ENCODE measurements at places on chromosomes 1 and 21.

GRCh38 chr1:64917328-64917861 lies 49.0 kb downstream of the JAK1 start:
- DNase-seq, result no peak

DNA sequence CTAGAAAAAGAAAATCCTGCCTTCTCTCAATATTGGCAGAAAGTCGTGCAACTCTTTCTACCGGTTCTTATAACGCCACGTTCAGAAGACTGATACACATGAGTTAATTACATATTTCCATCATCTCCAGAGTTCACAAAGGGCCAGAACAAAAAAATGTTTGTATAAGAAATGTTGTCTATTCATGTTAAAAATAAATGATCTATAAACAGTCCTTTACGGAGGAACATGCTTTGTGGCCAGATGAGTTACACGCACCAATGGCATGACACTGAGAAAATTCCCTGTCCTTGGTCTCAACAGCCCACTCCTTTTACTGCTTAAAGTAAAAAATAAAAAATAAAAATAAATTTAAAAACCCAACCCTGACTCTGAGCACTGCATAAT lies 29.5 kb downstream of the C2CD2 start:
- DNase-seq, result no peak

DNA sequence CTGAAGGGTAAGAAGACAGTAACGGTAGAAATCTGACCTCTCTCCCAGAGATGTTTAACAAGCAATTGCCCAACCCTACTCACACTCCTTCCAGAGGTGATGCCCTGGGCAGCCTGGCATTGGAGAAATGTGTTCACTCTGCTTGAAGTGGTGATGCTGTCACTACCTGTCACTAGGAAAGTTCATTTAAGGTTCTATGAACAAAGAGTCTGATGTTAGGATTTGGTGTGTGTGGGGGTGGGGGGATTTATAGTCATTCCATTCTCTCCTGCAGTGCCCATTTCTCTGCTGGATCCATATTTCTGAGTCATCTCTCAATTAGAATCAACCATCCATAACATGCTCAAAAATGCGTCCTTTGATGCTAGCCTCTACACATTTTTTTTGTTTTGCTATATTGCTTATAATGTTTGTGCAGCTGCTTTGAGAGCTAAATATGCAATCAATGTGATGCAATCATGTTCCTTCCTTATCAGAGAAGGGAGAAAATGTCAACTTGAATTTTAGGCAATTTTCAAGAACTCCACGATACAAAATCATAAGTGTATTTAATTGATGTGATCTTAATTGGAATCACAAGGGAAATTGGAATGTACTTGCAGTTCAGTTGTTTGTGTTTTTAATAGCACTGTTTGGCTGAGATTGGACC lies 173.9 kb downstream of the DUSP10 start:
- peak; percentile 67 for DNase-seq

DNA sequence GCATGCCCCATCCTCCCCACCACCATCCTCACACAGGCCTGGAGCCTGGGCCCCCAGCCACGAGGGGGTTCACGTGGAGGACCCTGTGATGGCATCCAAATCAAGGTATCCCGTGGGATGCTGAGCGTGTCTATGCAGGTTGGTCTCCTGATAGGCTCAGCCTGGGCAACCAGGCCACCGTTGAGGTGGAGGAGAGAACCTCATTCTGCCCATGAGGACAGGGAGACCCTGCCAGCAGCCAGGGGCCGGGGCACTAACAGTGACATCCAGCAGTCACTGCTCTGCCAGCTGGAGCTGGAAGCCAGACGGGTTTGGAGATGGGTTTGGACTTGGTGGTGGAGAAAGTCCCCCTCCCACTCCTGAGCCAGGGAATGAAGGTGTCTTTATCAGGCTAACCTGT lies 582.8 kb downstream of the MATN1 start:
- no peak for DNase-seq

GRCh38 chr1:1092894-1093609 lies 18.9 kb upstream of the RNF223 start:
- DNase-seq, result no peak

- no peak for DNase-seq
Observed at GRCh38 chr1:36580524-36580923, 97.8 kb upstream of the CSF3R start.

DNA sequence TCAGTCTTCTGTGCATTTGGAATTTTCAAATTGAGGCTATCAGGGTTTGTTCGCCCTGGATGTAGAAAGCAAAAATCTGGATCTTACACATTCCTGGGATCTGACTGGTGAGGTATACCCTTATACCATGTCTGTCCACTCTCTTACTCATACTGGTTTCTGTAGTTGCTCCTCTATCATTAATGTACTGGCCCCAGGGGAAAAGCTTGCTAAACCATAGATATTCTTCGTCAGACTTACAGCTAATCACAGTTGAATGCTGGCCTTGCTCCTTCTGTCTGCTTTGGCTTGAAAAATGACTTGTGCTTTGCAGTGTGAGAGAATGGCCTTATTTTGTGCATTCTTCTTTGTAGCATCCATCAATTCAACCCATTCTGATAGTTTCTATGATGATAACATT lies 30.5 kb downstream of the TBCE start:
- DNase-seq, result no peak

DNA sequence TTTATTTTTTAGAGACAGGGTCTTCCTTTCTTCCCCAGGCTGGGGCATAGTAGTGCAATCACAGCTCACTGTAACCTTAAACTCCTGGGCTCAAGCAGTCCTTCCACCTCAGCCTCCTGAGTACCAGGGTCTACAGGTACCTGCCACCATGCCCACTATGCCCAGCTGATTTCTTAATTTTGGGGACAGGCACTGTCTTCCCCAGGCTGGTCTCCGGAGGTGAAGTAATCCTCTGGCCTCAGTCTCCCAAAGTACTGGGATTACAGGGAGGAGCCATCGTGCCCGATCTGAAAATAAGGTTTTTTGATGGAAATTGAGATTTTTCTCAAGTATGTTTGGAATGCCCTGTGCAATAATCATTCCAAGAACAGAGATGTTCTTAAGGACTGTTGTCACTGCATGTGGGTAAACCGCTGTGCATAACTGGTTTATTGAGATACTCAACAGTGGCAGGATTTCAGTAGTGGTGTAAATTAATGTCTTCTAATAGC lies 934 bp upstream of the MSH4 start:
- no peak for DNase-seq

DNA sequence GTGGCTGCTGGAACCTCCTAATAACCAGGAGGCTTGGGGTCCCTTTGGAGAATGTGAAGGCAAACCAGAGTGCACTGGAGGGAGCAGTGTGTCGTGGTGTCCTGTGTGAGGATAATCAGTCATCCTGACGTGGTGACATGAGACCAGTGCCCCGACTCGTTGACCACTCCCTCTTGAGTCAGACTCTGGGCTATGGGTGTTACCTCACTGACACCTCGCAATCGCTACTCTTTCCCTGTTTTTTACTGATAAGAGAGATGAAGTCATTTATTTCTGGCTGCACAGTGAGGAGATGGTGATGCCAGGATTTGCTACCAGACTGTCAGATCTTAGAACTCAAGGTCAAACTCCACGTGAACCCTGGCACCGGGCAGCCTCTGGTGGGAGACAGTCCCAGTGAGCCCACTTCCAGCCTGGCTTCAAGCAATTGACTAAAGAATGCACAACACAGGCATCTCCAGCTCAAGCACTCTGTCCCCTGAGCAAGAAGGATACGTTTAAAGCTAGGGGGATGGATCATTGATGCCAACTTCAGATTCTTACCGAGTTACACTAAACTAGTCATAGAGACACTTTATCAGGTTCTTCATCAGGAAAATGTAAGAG lies 30.3 kb downstream of the UBASH3A start:
- DNase-seq, result no peak

DNA sequence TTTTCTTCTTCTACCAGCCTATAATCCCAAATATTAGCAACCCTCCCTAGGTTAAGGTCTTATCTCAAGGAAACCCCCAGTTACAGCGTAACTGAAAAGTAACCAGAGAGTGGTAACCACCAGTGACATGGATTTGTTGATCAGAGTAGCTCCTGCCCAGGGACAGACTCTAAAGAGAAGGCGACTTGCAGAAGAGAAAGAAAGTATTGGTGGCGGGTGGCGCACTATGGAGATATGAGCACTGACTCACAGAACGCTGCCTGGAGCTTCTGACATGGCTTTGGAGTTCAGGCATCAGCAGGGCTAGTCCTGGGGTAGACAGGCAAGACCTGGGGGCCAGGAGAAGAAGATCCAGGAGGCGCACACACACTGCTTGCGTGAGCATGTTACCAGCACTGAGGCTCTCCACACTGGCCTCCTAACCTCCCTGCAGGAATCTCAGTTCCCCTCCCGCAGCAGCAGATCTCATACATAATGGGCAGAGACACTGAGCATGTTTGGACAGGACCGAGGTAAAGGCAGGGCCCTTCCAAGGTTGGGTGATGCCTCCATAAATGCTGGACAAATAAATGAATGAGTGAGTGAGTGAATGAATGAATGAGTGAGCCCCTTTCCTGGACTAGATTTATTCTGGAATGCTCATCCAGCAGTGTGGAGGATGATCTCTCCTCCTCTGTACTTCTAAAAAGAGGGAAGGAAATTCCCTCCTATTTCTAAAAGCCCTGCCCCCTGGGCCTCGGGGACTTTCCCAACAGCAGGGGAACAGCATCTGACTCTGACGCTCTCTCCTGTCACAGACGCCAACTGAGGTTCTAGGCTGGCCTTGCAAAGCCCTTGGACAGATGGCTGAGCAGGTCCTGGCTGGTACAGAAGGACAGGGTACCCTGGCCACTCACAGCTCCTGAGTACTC lies 175.5 kb downstream of the CLIC6 start:
- no peak for DNase-seq

DNA sequence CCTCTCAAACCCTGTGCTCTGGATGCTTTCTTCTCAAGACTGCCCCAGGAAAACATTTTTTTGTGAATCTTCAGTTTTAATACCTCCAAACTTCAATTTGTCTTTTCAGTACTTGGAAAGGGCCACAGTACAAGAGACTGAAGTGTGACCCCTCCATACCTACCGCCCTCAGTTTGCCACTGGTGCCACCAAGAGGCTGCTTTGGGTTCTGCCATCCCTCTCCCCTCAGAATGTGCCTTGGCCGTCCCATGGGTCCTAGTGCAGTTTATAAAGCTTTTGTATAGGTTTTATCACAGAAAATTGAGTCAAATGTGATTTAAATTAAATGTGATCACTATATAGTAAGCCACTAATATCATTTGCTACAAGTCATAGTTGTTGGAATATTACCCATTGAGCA lies 60.8 kb upstream of the PGD start:
- DNase-seq, result no peak

All from SHP77 treated with DMSO at 0.1 percent for 48 hours (cell line).